ENCODE measurements at places on chromosomes 3 and 15.

- DNase-seq: no peak
These were observed 223.0 kb downstream of the SLCO3A1 start for GRCh38 chr15:92076541-92076940.

DNA sequence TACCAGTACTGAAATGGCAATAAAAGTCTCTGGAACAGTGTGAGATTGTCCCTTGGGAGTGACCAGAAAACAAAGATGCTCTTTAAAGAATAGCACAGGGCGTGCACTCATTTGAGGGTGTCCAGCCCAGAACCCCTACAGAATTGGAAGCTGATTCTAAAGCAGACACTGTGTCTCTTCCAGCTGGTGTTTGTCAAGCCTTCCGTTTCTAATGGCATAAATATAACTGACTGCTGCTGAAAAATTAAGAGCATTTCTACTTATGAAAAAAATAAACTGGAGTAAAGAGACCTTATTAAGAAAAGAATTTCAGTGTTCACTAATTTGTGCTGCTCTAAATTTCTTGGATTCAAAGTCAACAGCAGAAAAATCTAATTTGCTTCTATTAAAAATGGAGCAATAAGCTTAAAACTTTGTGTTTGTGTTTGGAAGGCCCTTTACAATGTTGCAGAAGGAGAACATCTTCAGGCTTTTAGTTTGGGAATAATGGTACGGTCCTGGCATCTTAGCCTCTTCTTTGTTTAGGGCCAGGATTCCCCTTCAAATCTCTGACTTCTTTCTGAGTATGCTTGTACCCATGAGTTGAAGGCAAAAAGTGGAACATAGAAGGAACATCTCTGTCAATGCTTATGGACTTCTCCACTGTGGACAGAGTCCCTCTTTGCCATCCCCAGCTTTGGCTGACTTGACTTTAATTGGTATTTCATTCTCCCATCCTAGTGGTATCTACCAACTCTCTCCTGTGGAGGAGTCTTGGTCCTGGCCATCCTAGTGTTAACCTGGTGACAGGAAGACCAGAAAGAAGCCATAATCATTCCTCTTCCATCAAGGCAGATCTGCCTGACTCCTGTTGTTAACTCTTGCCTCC is 65.9 kb downstream of the THSD4 start:
- DNase-seq: no peak

- DNase-seq: no peak
These were observed 107.0 kb upstream of the RPL32 start for GRCh38 chr3:12948371-12948770.

DNA sequence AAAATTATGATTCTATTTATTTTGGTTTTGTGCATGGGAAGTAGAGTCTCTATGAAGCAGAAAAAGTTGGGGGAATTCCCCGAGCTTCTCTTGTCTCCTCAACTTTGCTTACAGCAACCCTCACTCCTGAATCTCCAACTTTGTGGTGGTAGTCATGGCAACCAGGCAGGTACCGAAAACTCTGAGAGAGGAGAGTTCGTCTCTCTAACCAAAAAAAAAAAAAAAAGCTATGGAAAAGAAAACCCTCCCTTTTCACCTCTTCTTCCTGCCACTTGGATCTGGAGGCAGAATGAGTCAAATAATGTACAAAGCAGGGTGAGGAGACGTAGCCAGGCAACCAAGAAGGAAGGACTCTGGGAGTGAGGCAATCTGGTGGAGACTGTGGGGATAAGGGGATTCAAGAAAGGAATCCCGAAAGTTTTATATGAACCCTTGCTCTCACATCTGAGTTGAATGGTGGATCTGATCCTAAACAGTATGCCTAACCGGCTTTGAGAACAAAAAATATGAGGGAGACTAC is 108.1 kb downstream of the PLOD2 start:
- DNase-seq: no peak

GRCh38 chr3:53113293-53114010 is 16.8 kb downstream of the RFT1 start:
- no peak for DNase-seq

- DNase-seq: peak; percentile 25
These were observed 727 bp downstream of the RAP2B start for GRCh38 chr3:153162513-153163392.

- no peak for DNase-seq
These were observed 599.0 kb downstream of the MAGI1 start for GRCh38 chr3:65439641-65440284.

GRCh38 chr15:57296473-57297162 is 79.7 kb upstream of the CGNL1 start:
- DNase-seq: no peak

DNA sequence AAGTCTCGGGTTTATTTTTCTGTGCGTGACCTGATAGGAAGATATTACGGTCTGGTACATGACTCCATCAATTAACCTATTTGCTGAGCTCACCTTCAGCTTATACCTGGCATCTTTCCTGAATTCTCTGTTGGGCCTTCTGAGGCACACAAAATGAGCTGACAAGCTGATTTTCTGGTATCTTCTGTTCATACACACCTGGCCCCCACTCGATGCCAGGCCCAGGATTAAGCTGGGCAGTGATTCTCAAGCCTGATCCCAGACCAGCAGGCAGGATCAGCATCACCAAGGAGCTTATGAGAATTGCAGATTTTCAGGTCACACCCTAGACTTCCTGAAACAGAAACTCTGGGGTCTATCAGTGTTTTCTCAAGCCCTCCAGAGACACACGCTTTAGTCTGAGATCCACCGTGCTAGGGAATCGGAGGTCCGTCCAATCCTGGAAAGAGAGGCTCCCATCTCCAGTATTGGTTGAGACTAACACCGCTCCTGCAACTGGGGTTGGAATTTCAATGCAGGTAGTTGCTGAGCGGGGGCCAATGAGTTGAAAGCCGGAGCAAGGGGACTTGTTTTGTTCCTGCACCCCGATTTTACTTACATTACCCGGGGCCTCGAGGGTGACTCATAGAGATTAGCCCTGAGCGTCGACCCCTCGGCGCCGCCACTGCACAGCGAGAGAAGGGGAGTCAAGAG is 636 bp upstream of the EIF1B start:
- no peak for DNase-seq

DNA sequence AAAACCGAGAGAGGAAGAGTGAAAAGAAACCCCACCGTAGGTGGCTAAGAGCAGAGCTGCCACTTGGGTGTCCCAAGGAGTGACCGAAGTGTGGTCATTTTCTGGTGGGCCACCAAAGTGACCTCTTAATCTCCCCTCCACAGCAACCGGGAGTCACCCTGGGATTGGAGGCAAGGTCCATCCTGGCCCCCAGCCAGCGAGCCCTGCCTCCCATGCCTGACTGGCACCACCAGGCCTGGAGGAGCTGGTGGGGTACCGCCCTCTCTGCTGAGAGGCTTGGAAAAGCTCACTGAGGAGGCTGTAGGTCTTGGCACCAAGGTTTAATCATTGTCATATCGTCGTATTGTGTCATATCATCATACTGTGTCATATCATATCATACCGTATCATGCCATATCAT is 74.0 kb upstream of the TRPM1 start:
- DNase-seq: no peak

DNA sequence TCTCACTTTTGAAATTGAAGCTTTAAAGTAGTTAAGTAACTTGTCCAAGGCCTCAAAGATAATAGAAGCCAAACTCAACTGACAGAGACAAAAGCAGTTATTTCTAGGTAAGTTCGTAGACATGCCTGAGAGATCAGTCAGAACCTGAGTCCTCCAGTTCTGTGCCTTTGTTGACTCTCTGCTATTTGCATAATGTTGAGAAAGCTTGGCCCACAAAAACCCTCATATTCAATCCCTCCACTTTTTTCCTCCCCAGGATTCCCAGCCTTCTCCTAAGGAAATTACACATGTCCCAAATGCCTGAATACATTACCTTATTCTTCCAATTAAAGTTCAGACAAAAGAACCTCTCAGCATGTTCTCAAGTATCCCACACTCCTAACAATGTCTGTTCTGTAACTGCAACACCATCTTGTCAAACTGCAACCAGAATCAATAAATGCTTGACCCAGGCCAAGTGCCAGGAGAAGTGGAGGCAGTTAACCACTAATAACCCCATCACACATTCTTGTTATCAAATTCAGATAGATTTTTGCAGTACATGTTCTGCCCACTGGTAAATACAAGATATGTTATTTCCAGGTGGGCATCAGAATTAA is 217.8 kb downstream of the LRRC3B start:
- no peak for DNase-seq

DNA sequence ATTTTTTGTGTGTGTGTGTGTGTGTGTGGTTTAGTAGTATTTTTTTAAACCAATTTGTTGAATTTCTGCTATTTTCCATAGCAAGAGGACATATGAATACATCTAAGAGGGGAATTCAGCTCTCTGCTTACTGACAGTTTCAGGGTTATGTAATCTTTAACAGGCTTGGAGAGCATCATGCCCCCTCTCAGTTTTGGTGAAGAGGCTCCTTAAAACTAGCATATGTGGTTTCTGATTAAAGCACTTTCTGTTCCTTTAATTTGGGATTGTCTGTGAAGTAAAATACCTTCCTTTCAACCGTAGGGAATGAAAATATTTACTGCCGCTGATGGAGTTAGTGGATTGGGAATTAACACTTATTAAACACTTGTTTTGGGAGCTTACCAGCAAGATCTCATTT is 19.4 kb upstream of the NFKBIZ start:
- no peak for DNase-seq

GRCh38 chr3:125643172-125643571 is 47.9 kb upstream of the OSBPL11 start:
- DNase-seq: no peak

DNA sequence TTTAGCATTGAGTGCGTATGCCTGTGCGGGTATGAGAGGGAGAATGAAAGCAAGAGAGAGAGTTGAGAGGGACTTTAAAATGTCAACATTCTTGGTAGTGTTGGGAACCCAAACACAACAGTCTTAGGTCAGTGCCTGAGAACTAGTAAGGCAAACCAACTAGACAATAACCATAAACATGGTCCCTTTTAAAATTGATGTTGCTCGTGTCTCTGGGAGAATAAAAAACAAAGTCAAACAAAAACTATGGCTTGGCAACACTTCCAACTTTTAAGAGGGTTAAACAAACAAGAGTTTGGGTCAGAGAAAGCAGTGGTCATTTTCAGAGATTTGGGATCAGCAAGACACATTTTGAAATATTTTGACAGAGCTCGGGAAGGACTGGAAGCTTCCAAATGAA is 146.7 kb upstream of the THBS1 start:
- DNase-seq: no peak

- no peak for DNase-seq
These were observed 17.8 kb downstream of the RUBCN start for GRCh38 chr3:197718891-197719290.

DNA sequence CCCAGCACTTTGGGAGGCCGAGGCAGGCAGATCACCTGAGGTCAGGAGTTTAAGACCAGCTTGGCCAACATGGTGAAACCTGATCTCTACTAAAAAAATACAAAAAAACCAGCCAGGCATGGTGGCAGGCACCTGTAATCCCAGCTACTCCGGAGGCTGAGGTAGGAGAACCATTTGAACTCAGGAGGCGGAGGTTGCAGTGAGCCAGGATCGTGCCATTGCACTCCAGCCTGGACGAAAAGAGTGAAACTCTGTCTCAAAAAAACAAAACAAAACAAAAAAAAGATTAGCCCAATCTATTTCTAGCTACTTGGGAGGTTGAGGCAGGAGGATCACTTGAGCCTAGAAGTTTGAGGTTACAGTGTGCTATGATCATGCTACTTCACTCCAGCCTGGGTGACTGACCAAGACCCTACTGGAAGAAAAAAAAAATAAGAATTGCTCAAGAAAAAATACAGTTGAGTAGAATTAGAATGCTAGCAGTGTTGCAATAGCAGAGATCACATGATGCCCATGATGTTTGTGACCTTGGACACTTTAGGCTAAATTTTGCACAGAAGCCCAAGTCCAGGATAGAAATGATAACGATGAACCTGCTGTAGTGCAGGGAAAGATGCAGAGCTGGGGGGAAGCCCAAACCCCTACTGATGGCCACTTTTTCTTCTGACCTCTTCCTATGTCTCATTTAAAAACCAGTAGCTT is 162.2 kb downstream of the LPP start:
- DNase-seq: no peak

DNA sequence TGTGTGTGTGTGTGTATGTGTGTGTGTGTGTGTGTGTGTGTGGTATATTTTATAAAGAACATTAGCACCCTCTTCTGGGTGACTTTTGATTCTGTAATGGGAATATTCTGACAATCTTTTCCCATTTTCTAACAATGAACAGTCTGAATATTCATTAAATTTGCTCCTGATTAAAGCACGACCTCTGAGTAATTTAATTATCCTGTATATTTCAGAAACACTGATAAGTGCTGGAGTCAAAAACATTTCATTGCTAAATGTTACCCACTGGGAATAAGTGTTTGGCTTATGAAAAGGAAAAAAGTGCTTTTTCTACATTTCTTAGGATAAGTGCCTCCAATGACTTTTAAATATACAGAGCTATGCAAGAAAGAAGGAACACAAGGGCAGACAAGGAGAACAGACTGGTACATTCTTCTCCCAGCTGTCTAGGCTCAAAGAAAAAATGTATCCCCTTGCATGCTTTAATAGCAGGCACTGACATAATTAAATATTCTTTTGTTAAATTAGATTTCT is 32.3 kb upstream of the SYNPR start:
- no peak for DNase-seq

- peak; percentile 33 for DNase-seq
These were observed 1.3 kb downstream of the TLE3 start for GRCh38 chr15:70096215-70097062.

DNA sequence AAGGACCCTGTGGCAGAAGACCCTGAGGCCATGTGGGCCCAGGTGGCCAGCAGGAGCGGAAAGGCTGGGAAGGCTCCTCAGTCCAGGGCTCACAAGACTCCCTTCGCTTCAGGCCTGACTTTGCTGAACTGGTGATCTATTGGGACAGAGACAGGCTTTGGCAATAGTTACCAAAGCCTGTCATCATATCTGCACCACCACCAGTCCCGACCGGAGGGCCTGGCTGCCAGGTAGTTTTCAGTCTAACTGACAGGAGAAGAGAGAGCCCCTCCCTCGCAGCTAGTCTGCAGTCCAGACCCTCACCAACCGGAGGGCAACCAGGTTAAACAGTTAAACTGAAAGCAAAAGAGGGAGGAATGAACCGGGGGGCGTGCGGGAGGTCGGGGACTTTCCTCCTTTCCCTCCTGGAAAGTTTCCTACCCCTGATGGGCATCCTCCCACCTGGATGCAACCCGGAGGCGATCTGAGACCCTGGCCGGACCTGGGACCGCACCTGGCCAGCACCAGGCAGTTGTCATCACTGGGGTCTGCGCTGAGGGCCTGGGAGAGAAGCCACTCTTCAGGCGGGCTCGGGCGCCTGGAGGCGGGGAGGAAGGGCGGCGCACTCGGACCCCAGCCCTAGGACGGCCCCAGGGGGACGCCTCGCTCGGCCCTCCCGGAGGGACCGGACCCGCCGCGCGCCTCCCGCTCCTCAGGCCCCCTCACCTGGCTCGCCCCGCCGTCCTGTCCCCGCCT is 435 bp downstream of the RAB27A start:
- peak; percentile 8 for DNase-seq

- no peak for DNase-seq
These were observed 404.6 kb upstream of the MCTP2 start for GRCh38 chr15:93826790-93827189.
